Stimulated activated memory B cell treated with anti-CD40 and anti-IgM and Interleukin-4, amounts not matched to agents 10 μg/mL and 1 μg/mL and 100 μg/mL, for 72 hours (primary cell): ENCODE measurements at places on chromosomes 12 and 14.

- no peak for ATAC-seq
Measured at GRCh38 chr14:94306047-94306978, 13.2 kb upstream of the SERPINA10 start.

DNA sequence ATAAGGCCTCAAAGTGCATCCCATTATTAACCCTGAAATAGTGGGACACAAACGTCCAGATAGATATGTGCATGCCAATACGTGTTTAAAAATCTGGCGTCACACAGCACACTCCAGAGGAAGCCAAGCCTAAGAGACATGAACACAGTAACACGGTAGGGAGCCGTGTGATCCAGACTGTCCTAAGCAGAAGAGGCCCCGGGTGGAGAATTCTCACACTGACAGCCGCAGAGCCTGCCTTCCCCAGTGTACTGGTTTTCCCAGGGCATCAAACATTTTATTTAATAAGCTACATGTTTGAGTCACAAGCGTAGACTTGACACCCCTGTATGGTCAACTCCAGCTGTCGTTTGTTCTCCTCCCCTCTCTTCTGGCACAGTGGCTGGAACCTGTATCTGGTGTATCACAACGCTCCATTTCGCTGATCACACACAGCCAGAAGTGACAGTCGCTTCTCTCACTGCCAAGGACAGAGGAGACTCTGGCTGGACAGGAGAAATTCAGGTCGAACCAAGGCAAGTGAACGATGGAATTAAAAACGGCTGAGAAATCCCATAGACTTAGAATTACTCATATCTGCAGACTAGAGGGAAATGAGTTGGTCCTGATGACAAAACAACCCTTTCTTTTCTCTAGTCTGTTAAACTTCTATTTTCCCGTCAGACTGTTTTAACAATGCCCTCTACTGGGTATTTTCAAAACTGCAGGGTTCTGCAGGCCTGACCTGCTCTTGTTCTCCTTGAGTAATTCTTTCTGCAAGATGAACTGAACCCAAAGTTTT is 359.9 kb downstream of the RGS6 start:
- peak; percentile 27 for ATAC-seq

DNA sequence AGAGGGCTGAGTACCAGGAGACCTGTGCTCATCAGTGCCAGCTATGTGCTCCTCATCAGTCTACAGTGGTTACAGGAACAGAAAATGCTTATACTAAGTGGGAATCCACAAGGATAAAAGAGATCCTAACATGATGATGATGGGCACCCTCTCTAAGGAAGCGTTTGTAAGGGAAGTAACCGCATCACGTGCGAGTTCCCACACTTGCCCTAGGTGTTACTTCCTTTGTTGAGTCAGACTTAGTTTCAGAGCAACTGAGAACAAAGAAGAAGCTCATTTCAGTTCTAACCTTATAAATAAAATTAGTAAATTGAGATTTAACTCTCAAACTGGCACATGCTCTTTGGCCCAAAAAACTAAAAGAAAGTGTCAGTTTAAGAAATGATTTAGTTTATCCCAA is 956.4 kb upstream of the TMEM132C start:
- ATAC-seq = no peak

GRCh38 chr14:32233260-32233659 is 30.2 kb upstream of the RNU6-8 start:
- ATAC-seq = no peak

- ATAC-seq = no peak
Measured at GRCh38 chr12:91556909-91557308, 374.3 kb upstream of the DCN start.

DNA sequence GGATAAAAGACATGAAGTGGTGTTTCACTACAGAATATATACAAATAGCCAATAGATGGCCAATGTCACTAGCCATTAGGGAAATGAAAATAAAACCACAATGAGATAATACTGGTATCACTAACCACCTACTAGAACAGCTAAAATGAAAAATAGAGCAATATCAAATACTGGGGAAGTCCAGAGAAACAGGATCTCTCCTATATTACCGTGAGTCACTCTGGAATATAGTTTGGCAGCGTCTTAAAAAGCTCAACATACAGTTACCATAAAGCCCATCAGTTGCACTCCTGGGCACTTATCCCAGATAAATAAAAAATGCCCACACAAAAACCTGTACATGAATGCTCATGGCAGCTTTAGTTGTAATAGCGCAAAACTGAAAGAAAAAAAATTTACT is 101.7 kb downstream of the TMTC1 start:
- no peak for ATAC-seq

- no peak for ATAC-seq
Measured at GRCh38 chr14:34797747-34798583, 77.2 kb downstream of the BAZ1A start.

DNA sequence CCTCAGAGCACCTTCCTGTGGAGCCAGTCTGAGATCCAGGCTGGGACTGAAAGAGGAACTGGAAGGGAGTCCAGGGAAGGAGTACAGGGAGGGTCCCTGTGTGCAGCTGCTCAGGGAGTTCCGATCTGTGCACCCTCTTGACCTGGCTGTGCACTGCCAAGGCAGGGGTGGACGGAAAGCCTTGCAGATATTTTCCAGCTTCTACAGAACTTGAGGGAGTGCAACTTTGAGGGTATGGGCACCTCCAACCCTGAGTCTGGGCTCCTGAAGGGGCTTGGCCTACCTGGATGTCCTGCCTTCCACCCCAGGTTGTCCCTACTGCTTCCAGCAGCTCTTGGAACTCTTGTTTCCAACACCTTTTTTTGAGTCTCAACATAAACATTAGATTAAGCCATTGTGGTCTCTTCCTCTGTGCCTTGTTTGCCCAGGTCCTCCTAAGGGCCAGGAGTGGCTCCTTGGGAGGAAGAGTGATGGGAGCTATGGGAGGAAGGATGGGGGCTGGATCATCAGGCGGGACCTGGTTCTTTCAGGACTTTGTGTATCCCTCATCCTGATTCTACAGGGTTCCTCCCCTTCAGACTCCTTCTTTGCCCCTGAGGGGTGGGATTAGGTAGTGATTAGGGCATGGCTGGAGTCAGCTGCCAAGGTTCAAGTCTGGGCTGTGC is 3.5 kb downstream of the KRT7 start:
- no peak for ATAC-seq

DNA sequence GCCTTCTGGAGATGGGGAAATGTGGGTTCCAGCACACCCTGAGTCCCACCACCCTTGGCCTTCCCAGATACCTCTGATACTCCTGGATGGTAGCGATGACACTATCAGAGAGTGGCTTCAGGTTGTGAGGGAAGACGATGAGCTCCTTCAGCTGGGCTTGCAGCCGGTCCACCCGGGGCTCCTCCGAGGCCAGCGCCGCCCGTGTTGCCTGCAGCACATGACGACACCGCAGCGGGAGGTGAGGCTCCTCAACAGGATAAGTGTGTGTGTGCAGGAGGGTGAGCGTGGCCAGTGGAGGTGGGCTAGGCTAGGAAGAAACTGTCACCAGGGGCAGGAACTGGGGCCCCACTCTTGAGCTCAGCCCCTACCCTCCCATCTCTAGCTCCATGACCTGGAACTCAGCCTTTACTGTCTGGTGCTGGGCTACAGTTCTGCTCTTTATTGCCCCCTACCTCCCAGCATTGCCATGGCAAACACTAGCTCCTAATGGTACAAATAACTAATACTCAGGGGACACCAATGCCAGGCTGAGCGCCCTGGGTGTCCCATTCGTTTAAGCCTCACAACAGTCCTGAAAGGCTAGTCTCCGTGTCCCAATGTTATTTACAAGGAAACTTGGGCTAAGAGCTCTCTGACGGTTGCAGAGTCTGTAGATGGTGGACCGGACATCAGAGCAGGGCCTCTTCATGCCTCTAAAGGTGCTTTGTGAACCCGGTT is 64.1 kb downstream of the SYNE3 start:
- ATAC-seq = no peak

DNA sequence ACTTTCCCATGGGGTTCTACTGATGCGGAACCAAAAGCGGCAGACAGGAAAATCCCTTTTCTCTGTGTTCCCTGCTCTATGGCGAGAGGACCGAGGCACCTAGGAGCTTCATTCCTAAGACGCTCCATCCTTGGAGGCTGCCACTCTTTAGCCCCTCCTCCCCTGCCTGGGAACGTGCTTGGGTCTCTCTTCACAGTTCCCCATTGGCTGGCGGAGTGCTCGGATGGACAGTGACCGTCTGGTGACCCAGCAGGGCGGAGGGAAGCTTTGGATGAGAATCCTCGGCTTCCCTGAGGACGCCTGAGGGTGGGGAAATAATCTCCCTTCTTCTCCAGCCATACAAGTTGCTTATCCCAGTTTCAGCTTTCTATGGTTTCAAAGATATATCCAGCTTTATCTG is 37.3 kb downstream of the KCNA5 start:
- no peak for ATAC-seq

DNA sequence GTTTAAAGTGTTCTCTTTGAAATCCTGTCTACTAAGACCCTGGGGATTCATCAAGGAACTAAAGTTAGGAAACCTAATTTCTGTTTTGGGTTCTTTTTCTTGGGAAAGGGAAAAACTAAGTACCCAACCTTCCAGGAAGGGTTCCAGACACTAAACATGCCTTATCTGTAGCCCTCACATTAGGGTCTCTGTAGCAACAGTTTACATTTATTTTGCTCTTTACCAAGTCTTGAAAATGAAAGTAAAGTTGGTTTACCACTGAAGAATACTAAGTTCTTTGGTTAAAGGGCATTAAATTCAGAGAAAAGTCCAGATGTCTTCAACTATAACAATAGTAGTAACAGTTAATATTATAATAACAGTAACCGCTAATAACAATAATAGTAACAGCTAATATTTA is 207.5 kb upstream of the CDKN3 start:
- ATAC-seq = no peak

DNA sequence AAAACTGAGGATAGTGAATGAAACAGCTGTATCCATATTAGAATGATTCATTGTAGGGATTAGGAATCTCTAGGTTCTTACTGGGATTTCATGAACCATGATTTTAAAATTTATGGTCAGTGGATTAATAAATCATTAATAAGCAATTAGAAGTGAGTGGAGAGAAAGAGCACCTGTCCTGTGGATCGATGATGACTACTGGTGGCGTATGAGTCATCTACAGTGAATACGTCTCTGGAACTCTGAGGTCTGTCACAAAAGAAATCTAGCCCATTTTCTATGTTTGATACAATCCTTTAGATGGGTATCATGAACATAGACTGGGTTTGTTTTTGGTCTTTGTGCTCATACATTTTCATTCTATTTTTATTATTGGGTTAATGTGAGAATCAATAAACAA is 77.3 kb upstream of the RTL1 start:
- no peak for ATAC-seq

DNA sequence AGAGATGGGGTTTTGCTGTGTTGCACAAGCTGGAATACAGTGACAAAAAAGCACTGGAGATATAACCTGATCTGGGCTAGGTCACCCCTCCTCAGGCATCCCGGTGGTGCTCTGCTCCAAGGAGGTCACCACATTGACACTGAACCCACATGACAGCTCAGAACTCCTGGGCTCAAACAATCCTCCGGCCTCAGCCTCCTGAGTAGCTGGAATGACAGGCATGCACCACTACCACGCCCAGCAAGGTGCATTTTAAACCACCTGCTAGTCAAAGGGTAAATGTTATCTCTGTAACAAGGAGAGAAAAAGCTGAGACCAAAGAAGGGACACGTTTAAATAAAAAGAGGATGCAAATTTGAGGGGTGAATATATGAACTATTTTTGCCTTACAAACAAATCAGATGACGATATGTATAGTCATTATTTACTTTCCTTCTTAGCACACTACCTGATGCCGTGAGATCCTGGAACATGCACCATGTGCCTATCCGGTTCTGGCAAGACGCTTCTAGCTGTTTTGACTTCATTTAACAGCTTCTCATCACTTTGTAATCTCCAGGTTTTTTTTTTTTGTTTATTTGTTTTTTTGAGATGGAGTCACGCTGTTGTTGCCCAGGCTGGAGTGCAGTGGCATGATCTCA is 135.1 kb downstream of the PPM1H start:
- no peak for ATAC-seq

- no peak for ATAC-seq
Measured at GRCh38 chr12:58995666-58996363, 75.5 kb upstream of the LRIG3 start.

GRCh38 chr12:100225491-100225890 is 24.9 kb downstream of the ACTR6 start:
- ATAC-seq = no peak

GRCh38 chr12:120425797-120426196 is 12.1 kb upstream of the COX6A1 start:
- ATAC-seq = no peak

DNA sequence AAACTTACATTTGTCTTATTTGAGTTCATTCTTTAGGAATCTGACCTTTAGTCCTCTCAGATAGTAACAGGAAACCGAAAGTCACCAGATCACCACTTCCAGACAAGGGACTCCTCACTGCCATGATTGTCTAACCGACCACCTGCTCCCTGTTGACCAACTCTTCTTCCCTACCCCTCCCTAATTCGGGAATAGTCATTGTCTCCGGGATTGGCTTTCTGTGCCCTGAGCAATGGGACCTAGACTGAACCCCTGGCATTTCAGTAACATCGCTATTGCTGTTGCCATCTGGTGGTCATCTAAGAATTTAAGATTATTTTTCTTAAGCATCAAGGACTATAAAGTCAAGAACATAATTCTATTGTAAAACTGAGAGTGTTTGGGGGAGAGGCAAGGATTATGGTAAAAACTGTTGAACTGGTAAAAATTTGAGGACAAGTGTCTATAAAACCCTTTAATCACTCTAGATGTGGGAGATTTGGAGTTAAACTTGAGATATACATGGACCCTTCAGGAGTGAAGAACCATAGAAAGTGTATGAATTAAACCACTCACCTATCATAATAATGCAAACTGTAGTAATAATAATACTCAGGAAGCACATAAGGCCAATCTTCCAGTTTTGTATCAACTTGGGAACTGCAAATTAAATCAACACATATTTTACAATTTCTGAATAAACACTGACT is 6.3 kb downstream of the CLEC2A start:
- ATAC-seq = no peak

- ATAC-seq = no peak
Measured at GRCh38 chr14:99509871-99510555, 28.8 kb downstream of the CCNK start.

DNA sequence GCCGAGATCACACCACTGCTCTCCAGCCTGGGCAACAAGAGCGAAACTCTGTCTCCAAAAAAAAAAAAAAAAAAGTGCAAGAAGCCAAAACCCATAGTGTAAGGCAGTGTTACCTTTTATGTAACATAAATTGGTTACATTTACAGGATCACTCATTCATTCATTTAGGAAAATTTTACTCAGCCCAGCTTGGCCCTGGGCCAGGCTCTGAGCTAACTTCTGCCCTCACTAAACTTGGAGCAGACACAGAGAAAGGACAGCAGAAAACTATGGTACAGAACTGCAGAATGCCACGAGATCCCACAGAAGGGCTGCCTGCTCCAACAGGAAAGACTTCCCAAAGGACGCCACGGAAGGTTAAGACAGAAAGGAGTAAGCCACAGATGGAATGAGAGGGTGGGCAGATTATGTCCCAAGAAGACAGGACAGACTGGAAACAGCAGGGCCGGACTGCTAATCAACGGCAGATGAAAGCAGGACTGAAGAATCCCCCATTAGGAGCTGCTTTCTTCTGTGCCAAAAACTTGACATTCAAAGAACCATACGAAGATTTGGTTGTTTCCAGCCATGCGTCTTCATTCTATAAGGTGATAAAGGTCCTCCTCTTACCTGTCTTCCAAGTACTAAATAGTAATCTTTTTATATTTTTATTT is 18.9 kb downstream of the PPP1R13B start:
- no peak for ATAC-seq

- no peak for ATAC-seq
Measured at GRCh38 chr12:24979329-24979728, 30.4 kb upstream of the BCAT1 start.

GRCh38 chr14:53947452-53948204 is 9.0 kb downstream of the BMP4 start:
- ATAC-seq = no peak

GRCh38 chr12:26800347-26800746 is 32.6 kb downstream of the ITPR2 start:
- ATAC-seq = no peak
